ENCODE measurements at places on chromosomes 1 and 21. TPM values are rescaled to one million over a fixed set of nuclear protein-coding genes. Genes with fewer than 3 reads are reported as not detected.
A peak's percentile ranks its signal among the peaks of the same experiment; 100 is the strongest.

The PDPN gene
- 10.6 TPM for polyA plus RNA-seq

The TNFRSF18 gene
- 1.8 TPM for polyA plus RNA-seq

The RNU1-3 gene
- not detected for polyA plus RNA-seq

The COP1 gene
- 55.6 TPM for polyA plus RNA-seq

The PTGFRN gene
- polyA plus RNA-seq: 8.0 TPM

DNA sequence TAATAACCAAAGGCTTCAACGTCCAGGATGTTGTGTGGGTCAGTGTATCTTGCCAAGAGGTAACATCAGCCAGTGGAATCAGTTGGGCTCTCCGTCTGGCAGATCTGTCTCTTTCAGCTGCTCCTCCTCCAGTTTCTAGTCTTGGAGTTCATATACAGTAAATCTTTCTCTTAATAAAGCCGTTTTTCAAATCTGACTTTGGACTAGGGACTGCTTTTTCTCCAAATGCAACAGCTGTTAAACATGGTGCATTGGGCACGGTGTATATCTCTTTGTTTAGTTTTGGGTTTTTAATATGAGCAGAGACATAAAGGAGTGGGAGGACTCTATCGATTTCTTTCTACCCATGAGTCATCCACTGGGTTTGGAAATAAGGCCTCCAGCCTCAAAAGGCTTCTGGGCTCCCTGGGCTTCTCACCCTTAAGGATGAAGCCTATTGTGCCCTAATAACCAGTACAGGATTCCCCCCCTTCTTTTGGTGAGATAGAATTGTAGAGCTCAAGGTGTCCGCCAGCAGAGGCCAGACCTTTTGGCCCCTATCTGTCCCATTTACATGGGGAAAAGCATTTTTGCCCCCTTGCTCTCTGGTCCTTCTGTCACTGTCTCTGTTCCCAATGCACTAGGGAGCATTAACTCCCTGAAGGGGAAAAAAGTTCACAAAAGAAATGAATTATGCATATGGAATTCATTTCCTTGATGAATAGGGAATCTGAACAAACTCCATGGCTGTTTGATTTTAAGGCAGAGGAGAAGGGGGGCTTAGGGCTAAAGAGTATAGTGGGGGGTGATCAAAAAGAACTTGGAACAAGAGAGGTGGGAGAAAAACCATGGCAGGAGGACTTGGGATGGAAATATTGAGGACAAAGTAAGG, 86.0 kb downstream of the PBX1 start:
- H3K4me3 ChIP-seq: no peak overlapping the region
- DNase-seq: no peak
- peaks cover 10% of the 10 kb centered on the region for H3K4me1 ChIP-seq
- H3K27ac ChIP-seq: peak overlapping the region; percentile 23
- no peaks in the 10 kb centered on the region for H3K27me3 ChIP-seq
- H3K36me3 ChIP-seq: no peaks in the 10 kb centered on the region

DNA sequence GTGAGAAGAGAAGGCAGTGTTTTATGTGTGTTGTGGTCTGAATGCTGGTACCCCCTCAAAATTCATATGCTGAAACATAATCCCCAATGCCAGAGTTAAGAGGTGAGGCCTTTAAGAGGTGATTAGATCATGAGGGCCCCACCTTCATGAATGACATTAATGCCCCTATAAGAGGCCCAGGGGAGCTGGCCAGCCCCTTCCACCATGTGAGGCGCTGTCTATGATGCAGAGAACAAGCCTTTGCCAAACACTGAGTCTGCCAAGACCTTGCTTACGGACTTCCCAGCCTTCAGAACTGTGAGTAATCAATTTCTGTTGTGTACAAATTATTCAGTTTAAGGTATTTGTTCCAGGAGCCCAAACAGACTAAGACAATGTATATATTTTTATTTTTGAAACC, 20.2 kb downstream of the CAPZB start:
- H3K36me3 ChIP-seq: peaks cover 2% of the 10 kb centered on the region
- H3K4me3 ChIP-seq: no peak overlapping the region
- peak overlapping the region; percentile 30 for H3K27ac ChIP-seq
- peaks cover 36% of the 10 kb centered on the region for H3K4me1 ChIP-seq

- H3K27me3 ChIP-seq: no peaks in the 10 kb centered on the region
- no peaks in the 10 kb centered on the region for H3K4me1 ChIP-seq
- no peak overlapping the region for H3K27ac ChIP-seq
- H3K36me3 ChIP-seq: no peaks in the 10 kb centered on the region
Observed at GRCh38 chr1:175402336-175402735, 209.8 kb upstream of the KIAA0040 start.

GRCh38 chr1:244862354-244862698, 2.0 kb downstream of the HNRNPU start:
- H3K36me3 ChIP-seq: peaks cover 11% of the 10 kb centered on the region
- no peak for DNase-seq
- H3K27me3 ChIP-seq: no peaks in the 10 kb centered on the region
- H3K27ac ChIP-seq: peak overlapping the region; percentile 98
- peak overlapping the region; percentile 70 for H3K4me3 ChIP-seq
- H3K4me1 ChIP-seq: peaks cover 38% of the 10 kb centered on the region

GRCh38 chr1:189866606-189867005, 611.1 kb downstream of the BRINP3 start:
- no peaks in the 10 kb centered on the region for H3K4me1 ChIP-seq
- H3K36me3 ChIP-seq: no peaks in the 10 kb centered on the region
- no peaks in the 10 kb centered on the region for H3K27me3 ChIP-seq
- no peak for DNase-seq
- H3K4me3 ChIP-seq: no peak overlapping the region

- no peak overlapping the region for H3K27ac ChIP-seq
- no peak overlapping the region for H3K4me3 ChIP-seq
- no peaks in the 10 kb centered on the region for H3K4me1 ChIP-seq
- DNase-seq: no peak
- H3K36me3 ChIP-seq: no peaks in the 10 kb centered on the region
Observed at GRCh38 chr1:157307491-157307890, 169.3 kb upstream of the ETV3 start.

GRCh38 chr1:22773981-22774832, 63.6 kb downstream of the EPHB2 start:
- no peak overlapping the region for H3K4me3 ChIP-seq
- DNase-seq: peak; percentile 93
- H3K27ac ChIP-seq: no peak overlapping the region
- H3K27me3 ChIP-seq: no peaks in the 10 kb centered on the region

- no peaks in the 10 kb centered on the region for H3K36me3 ChIP-seq
- DNase-seq: no peak
Observed at GRCh38 chr1:203765029-203765837, at the start of gene LAX1. TSS of gene LAX1 (plus strand) at chr1:203765183. CDS start at chr1:203765566, 383 bp downstream.

DNA sequence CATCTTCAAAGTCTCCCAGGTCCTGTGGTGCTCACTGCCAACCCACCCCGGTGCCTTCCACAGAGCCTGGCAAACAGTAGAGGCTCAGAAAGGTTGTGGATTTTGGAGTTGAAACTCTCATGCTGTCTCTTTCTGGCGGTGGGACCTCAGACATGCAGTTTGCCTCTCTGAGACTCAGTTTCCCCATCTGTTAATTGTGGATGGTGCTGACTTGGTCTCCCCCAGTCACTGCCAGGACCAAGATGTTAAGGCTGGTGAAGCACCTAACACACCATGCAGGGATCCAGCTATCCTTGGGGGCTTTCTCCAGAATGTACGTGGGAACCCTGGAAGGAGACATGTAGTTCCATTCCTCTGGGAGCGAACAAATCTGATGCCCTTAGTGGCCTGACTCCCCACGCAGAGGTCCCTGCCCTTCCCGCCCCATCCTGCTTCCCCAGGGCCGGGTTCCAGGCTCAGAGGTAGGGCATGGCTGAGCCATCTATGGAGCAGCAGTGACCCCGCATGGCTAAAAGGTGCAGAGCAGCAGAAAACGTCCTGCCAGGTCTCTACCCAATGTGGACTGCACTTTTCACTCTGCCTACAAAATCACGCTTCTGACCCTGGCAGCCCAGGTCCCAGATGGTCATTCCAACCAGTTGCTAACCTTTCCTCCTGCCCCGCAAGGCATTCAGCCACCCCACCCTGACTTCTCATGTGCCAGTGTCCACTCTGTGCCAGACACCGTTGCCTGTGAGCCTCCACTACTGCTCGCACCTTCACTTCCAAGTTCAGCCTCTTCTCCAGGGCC, 9.2 kb upstream of the TTC22 start:
- H3K27me3 ChIP-seq: no peaks in the 10 kb centered on the region
- no peak overlapping the region for H3K27ac ChIP-seq
- no peaks in the 10 kb centered on the region for H3K36me3 ChIP-seq
- peak; percentile 61 for DNase-seq

DNA sequence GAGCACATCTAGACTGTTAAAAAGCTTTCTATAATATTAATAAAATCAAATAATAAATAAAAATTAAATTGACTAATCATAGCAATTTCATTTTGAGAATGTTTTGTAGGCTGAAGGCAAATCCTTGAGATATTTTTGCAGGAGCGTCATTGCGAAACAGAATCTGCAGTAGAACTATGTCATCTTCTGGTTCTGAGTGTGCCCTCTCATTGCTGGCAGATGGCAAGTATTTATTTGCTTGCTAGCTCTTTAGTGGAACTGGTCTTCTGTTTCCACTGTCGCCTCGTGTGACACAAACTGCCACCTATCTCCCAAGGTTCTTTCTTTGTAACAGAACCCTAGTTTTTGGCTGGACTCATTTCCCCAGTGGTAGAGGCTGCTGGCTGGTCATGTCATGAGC, 19.0 kb upstream of the IRF2BP2 start:
- H3K36me3 ChIP-seq: no peaks in the 10 kb centered on the region
- no peaks in the 10 kb centered on the region for H3K27me3 ChIP-seq
- H3K4me1 ChIP-seq: peaks cover 14% of the 10 kb centered on the region

GRCh38 chr1:23222331-23222730, 5.0 kb upstream of the HTR1D start:
- peaks cover 24% of the 10 kb centered on the region for H3K27me3 ChIP-seq
- H3K4me3 ChIP-seq: no peak overlapping the region
- no peak overlapping the region for H3K27ac ChIP-seq
- peaks cover 2% of the 10 kb centered on the region for H3K4me1 ChIP-seq

GRCh38 chr1:93123201-93123783, 44.2 kb downstream of the MTF2 start:
- H3K4me1 ChIP-seq: no peaks in the 10 kb centered on the region
- H3K36me3 ChIP-seq: peaks cover 3% of the 10 kb centered on the region
- H3K27me3 ChIP-seq: no peaks in the 10 kb centered on the region
- H3K4me3 ChIP-seq: no peak overlapping the region
- H3K27ac ChIP-seq: no peak overlapping the region
- DNase-seq: no peak

GRCh38 chr1:22163564-22163963, 20.7 kb upstream of the WNT4 start:
- H3K4me1 ChIP-seq: no peaks in the 10 kb centered on the region
- no peak for DNase-seq
- H3K4me3 ChIP-seq: no peak overlapping the region
- no peaks in the 10 kb centered on the region for H3K27me3 ChIP-seq
- no peak overlapping the region for H3K27ac ChIP-seq

GRCh38 chr1:200625381-200625824, 4.9 kb upstream of the KIF14 start:
- H3K4me1 ChIP-seq: no peaks in the 10 kb centered on the region
- no peaks in the 10 kb centered on the region for H3K36me3 ChIP-seq
- H3K4me3 ChIP-seq: no peak overlapping the region
- no peaks in the 10 kb centered on the region for H3K27me3 ChIP-seq
- DNase-seq: no peak

- no peak overlapping the region for H3K4me3 ChIP-seq
- peaks cover 9% of the 10 kb centered on the region for H3K4me1 ChIP-seq
- DNase-seq: no peak
- no peaks in the 10 kb centered on the region for H3K36me3 ChIP-seq
Observed at GRCh38 chr1:29186707-29187106, 5.0 kb upstream of the SRSF4 start.

DNA sequence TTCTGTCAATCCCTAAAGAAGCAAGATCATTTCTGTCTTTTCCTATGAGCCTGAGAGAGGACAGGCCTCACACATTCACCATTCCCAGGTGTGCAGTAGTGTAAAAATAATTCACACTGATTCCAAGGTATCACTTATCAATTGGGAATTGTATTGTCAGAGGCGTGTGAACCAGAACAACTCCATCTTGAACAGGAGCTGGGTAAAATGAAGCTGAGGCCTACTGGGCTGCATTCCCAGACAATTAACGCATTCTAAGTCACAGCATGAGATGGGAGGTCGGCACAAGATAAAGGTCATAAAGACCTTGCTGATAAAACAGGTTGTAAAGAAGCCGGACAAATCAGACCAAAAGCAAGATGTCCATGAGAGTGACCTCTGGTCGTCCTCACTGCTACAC, 239.2 kb downstream of the SMYD3 start:
- no peaks in the 10 kb centered on the region for H3K4me1 ChIP-seq
- no peaks in the 10 kb centered on the region for H3K36me3 ChIP-seq
- H3K27ac ChIP-seq: no peak overlapping the region
- no peaks in the 10 kb centered on the region for H3K27me3 ChIP-seq
- DNase-seq: no peak
- no peak overlapping the region for H3K4me3 ChIP-seq

GRCh38 chr1:90074137-90074536, 79.2 kb downstream of the ZNF326 start:
- H3K27me3 ChIP-seq: no peaks in the 10 kb centered on the region
- H3K4me1 ChIP-seq: peaks cover 2% of the 10 kb centered on the region

DNA sequence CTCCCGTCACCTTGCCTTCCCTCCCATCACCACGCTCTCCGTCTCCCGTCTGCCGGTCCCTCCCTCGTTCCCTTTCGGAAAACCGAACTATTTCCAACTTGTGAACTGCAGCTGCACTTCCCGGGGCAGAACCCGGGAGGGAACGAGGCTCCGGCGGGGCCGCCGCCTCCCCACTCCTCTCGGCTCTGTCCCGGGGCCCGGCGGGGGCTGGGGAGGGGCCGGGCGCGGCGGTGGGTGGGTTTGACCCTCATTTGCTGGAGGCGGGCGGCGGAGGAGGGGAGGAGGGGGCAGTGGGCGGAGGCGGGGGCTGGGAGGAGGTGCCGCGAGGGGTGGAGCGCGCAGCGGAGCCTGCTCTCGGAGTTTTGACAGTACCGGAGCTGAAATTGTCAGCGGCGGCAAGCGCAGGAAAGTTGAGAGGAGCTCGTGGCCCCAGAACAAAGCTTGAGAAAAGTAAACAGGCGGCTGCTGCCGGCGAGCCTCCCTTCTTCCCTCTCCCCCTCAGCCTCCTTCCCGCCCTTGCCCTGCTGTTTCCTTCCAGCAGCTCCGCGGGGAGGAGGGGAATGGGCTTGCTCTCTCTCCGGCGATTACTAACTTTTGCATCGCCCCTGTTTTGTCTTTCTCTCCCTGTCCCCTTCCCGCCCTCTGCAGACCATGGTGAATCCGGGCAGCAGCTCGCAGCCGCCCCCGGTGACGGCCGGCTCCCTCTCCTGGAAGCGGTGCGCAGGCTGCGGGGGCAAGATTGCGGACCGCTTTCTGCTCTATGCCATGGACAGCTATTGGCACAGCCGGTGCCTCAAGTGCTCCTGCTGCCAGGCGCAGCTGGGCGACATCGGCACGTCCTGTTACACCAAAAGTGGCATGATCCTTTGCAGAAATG, 2.9 kb downstream of the LMO4 start:
- H3K36me3 ChIP-seq: peaks cover 47% of the 10 kb centered on the region
- peak overlapping the region; percentile 85 for H3K27ac ChIP-seq
- DNase-seq: peak; percentile 95
- peaks cover 17% of the 10 kb centered on the region for H3K4me1 ChIP-seq
- H3K4me3 ChIP-seq: peak overlapping the region; percentile 72

Measured in lung (tissue), 17 donors.